ENCODE measurements at places on chromosomes 6 and 20.
A peak's percentile ranks its signal among the peaks of the same experiment; 100 is the strongest.

- DNase-seq: peak; percentile 45
Measured at GRCh38 chr20:44745598-44746366, at the start of gene KCNK15. Gene KCNK15, plus strand, starts transcription at chr20:44745865. Its CDS starts 46 bp downstream, at chr20:44745911.

- DNase-seq: peak; percentile 32
Measured at GRCh38 chr6:130848945-130849344, 21.7 kb downstream of the SMLR1 start.

DNA sequence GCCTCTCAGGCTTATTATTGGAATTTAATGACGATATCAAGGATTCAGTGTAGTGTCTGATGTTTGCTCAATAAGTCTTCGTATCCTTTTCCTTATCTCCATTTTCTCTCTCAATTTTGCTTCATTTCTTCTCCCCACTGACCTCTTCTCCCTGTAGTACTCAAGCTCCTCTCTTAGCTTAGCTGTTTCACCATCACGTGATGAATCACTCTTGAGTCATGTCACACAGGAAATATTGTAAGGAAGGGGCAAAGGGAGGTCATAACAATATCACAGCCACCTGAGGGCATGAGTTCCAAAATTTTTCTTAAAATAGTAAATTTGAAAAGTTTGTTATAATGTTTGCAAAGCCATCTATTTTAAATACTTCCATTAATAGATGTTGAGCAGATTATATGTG lies 392.2 kb upstream of the MARCKS start:
- DNase-seq: peak; percentile 86

GRCh38 chr20:5172903-5173463 lies 46.2 kb downstream of the CDS2 start:
- no peak for DNase-seq

DNA sequence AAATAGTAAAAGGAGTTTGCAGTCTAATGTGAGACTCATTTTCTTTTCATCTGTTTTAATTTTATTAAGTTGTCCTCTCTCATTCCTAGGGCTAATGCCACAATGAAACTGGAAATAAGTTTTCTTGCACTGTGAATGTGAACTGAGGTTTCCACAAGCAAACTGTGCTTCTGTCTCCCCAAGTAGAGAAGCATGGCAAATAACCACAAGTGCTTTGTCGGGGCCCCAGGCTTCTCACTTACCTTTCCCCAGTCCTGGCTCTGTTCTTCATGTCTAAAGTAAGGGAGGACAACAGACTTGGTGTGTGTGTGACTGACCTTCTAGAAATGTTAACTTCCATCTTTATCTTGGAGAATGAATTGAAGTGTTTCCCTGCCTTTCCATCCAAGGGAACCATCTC lies 80.8 kb downstream of the CBFA2T2 start:
- no peak for DNase-seq

DNA sequence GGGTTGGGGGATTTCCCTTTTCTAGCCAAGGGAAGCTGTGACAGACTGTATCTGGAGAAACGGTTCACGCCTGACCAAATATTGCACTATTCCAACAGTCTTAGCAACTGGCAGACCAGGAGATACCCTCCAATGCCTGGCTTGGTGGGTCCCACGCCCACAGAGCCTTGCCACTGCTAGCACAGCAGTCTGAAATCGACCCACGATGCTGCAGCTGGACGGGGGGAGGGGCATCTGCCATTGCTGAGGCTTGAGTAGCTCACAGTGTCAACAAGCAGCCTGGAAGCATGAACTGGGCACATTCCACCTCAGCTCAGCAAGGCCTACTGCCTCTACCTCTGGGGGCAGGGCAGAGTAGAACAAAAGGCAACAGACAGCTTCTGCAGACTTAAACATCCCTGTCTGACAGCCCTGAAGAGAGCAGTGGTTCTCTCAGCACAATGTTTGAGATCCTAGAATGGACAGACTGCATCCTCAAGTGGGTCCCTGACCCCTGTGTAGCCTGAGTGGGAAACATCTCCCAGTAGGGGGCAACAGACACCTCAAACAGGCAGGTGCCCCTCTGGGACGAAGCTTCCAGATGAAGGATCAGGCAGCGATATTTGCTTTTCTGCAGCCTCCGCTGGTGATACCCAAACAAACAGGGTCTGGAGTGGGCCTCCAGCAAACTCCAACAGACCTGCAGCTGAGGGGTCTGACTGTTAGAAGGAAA lies 89.9 kb upstream of the ECI2 start:
- DNase-seq: no peak

GRCh38 chr6:7697820-7698623 lies 27.9 kb upstream of the BMP6 start:
- DNase-seq: peak; percentile 81

DNA sequence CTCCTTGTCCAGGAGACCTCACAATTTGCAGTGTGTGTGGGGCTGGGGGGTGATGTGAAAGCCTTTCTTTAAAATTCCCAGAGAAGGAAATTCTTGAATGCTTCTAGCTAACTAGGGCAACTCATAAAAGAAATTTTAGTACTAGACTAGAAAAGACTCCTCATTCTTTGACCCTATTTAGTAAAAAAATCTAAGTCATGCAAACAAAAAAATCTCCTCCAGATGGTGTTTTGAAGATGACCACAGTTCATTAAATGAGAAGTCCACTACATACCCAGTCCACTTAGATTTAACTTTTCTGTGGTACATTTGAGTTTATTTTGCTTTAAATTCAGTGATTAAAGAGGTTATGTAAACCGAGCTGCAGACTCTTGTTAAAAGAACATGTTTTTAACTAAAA lies 67.5 kb downstream of the NDUFAF5 start:
- DNase-seq: no peak

DNA sequence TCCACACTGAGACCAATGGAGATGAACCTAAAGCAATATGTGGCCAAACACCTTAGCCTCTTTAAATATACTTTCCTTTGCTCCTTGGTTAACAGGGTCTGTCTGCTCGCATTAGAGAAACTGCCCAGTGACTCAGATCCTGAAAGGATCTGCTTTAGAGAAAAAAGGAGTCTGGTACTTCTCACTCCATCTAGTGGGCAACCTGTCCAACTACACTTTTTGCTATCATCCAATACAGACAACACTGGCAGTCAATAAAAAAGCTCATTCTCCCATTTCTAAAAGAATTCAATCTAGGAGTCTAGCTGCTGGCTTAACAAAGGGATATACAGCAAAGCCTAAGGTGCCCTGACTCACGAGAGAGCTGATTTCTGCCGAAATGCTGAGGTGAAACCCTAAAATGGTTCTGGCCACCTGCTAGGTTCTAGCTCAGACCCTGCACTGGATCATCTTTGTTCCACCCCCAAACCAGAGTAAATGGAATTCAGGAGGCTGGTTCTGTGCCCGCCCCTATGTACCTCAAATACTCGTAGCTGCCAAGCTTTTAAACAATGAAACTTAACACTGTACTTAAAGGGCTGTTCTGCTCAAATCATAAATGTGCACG lies 11.5 kb downstream of the GNL1 start:
- peak; percentile 76 for DNase-seq

DNA sequence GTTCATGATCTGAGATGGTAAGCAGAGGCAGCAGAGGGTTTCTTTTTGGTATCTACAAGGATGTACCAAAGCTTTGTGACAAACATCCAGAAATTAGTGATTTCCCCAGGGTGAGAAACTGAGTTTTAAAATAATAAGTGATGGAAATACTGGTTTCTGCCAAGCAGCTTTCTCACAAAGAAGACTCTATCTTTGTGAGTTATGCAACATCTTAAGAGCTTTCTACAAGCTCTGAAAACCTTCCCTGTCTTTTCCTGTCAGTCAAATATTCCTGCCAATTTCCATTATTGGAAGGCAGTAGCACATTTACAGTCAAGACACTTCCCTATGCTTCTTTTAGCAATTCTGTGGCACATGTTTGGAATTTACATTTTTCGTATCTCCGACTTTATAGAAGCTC lies 264.7 kb upstream of the SPTLC3 start:
- no peak for DNase-seq

DNA sequence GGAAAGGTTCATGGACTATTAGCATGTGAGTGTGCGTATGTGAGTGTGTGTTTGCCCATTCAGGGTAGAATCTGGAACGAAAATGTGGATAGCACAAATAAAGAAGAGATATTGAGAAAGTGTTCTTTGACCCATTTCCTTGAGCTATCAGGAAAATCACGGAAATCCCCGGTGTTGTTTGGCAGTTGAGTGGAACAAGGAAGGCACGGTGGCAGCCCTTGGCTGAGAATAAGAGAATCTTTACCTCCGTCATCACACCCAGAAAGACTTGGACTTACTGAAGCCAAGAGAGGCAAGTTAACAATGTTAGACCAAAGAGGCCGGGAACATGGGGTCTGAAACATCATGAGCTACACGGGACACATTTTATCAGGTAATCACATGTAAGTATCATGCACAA lies 588.9 kb upstream of the BTBD3 start:
- no peak for DNase-seq

DNA sequence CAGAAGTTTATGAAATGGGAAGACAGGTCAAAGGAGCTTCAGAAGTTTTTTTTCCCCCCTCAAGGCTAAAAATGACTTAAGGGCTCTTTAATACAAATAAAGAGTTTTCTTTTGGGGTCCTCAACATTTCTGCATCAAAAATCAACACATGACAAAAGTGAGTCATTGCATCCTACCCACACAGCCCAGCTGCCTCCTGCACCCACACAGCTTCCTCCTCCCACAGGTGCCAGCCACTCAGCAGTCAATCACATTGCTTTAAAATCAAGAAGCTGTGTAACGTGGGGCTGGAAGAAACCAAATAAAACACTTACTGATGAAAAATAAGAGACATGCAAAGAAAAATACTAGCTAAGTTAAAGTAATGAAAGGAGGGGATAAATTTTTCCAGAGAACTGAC lies 68.5 kb downstream of the MAP3K5 start:
- no peak for DNase-seq

- DNase-seq: no peak
Measured at GRCh38 chr6:149900620-149901443, 2.9 kb upstream of the RAET1E start.

- no peak for DNase-seq
Measured at GRCh38 chr20:46358346-46359058, 47.9 kb downstream of the ELMO2 start.

DNA sequence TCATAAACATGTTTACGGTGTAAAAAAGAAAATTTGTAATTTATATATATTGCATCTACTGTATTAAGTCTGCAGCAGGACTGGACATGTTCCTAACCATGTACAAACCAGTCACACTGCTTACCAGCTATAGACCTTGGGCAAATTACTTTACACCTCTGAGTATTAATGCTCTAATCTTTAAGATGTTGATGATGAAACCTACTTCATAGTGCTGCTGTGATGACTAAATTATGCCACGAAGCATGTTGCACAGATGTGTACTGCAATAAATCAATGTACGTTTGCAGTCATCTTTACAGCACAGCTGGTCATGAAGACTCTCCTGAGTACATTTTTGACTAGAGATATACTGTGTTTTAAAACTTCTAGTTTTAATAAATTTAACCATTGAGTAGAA lies 42.6 kb downstream of the PRKN start:
- no peak for DNase-seq

- no peak for DNase-seq
Measured at GRCh38 chr6:34772940-34773339, 15.6 kb downstream of the SNRPC start.

- DNase-seq: peak; percentile 31
Measured at GRCh38 chr20:16615199-16615598, 42.0 kb upstream of the KIF16B start.

DNA sequence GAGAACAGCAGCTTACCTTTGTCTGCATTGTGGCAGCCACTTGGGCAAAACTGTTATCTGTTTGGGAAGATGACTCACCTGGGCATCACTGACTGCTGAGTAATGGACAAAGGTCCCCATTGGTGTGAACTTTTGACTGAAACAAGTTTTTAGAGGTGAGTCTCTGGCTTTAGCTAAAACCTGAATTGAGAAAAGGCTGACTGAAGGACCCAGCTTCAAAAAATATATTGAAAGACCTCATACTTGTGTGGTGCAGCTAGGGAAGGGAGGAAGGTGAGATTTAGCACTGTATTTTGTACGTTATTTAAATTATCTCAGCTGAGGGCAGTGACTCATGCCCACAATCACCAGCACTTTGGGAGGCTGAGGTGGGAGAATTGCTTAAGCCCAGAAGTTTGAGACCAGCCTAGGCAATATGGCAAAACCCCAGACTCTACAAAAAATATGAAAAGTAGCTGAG lies 4.5 kb upstream of the CITED2 start:
- peak; percentile 57 for DNase-seq
